Caco-2 (cell line): ENCODE measurements at places on chromosomes 7 and 10.
A peak's percentile ranks its signal among the peaks of the same experiment; 100 is the strongest.

- peak; percentile 49 for DNase-seq
Measured at GRCh38 chr7:80922253-80923049, 3.6 kb upstream of the SEMA3C start.

GRCh38 chr7:65387891-65388290 is 14.2 kb downstream of the ZNF92 start:
- DNase-seq = no peak

- DNase-seq = no peak
Measured at GRCh38 chr10:7787150-7787856, 490 bp downstream of the KIN start.

- no peak for DNase-seq
Measured at GRCh38 chr10:6223981-6224380, 21.2 kb downstream of the PFKFB3 start.

DNA sequence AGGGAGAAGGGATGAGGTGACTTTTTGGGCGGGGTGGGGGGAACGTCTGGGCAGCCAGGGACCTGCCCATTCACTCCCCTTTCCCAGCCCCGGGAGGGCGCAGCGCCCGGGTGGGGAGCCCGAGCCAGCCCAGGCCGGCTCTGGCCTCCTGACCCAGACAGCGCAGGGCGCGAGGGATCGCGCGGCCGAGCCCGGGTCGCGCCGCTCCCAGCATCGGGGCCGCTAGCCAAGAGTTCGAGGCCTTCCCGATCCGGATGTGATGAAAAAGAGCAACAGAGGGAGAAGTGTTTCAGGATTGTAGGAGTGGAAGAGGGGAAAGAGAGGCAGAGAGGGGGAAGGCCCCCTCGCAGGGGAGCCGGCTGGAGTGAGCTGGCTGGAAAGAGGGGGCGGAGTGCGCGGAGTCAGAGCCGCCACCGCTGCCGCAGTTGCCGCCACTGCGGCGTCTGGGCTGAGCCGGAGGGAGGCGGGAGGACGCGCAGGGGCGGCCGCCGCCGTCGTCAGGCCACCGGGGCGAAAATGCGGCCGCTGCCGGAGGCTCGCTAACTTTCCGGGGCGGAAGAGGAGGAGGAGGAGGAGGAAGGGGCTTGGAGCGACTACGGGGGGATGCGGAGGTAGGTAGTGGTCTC is at the start of gene MDFIC:
Gene MDFIC, plus strand, starts transcription at position 69 of the 626 bp plus-strand sequence. CDS start 940 bp downstream, outside the sequence.
- DNase-seq = no peak

DNA sequence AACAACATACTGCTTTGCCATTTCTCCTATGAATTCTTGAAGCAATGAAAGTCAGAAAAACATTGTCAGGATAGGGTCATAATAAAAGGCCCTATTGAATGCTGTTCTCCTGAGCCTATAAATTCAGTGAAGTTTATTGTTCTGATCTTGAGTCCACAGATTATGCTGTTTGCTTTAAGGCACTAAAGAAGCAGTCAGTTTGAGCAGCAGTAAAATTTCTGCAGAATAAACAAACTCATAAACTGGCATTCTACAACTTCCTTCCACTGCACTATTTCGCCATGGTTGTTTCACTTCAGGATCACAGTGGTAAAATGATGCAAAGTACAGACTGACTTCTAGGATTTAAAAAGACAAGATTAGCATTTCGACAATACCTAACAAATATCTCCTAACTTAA is 503.2 kb downstream of the SH2D4B start:
- peak; percentile 13 for DNase-seq

GRCh38 chr7:120165227-120165626 is 107.7 kb upstream of the KCND2 start:
- DNase-seq = no peak

DNA sequence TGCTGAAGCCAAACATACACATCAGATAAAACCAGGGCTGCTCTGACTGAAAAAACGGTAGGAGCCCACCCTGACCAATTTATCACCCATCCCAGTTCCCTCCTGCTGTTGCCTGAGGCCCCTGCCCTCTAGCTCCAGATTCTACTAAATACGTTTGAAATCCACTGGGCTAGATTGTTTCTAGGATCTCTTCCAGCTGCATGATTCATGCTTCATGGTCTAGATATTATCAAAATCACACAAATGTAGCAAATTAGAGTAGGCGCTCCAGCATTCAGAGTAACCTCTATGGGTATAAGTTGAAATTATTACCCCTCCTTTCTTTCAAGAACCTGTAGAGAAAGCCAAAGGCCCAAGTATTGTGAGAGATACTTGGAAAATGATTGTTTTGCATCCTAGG is 151.2 kb upstream of the FAM13C start:
- DNase-seq = no peak

DNA sequence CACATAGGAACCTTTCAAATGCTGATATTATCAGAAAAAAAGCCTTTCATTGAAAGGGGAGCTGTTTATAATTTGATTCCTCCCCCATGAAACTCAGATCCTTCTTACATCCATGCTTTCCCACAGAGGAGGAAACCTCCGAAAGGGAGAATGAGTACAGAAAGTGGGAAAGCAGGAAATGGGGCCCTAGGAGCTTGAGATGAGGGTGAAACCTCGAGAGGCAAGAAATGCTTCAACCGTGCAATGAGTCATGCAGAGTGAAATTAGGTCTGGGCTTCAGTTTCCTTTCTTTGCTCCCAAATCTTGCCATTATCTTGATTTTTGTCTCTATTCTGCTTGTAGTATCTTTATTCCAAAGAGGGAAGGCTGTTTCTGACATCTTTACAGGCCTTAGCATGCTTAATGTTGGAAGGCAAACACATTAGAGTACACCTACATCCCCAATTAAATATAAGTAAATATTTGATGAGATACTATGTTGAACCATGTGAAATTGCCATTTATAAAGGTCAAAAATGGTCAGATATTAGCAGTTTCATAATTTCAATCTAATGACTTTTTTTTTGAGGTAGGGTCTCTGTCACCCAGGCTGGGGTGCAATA is 79.1 kb downstream of the NAMPT start:
- DNase-seq = no peak

GRCh38 chr10:130141460-130141859 is 5.3 kb downstream of the GLRX3 start:
- DNase-seq = no peak

GRCh38 chr10:76302961-76303630 is 871.7 kb downstream of the LRMDA start:
- peak; percentile 79 for DNase-seq

DNA sequence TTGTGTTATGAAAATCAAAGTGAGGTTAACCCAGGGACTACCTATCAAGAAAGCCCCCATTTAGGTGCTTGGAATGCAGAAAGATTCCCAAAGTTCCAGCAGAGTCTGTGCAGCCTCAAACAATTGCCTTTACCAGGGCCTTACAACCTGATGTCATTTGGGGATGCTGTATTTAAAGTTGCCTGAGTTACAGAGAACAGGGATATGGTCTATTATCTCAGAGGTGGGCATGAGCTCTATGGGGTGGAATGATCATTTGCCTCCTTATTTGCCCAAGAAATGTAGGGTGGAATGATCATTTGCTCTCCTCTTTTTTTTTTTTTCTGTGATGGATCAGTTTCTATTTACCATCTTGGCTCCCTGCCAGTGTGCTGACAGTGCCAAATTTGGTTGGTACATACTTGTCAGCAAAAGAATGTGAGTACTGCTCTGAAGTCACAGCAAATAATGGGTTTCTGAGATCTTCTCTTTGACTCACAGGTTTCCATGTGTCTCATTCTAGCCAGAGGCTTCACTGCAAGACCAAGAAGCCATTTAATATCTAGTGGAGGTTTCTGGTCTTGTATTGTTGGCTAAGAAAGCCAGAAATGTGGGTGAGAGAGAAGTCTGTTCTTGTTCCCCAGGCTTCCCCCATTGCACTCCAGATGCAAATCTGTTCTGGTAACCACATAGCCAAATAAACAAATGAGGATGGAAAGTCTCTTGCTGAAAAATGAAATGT is 45.5 kb upstream of the ZNRF2 start:
- no peak for DNase-seq

DNA sequence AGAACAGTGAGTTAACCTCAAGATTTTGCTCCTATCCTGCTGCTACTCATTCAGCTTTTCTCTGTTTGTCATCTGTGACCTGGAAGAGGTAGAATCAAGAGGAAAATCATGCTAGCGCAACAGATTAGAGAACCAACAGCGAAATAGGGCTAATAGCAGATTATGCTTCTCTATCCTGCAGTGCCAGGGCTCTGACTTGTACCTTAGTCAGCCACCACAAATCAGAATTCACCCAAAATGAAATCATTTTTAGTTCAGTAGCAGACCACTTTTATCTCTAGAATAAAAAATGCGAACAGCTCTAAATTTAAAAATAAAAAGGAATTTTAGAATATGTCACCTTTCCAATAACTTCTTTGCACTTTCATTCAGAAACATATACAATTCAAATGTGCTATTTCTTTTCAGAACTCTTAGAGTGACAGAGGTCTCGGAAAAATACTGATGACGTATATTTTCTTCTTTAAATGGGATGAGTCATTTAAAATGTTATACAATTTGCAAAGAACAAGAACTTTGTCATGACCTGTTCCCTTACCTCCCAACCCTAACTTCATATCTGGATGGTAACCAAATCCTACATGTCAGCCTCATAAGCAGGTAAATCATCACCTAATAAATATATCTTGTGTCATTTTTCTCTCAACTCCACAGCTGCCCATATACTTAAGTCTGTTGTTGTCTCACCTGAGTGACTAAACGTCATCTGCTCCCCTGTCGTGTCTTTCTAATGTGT is 896.4 kb downstream of the PCDH15 start:
- DNase-seq = no peak

DNA sequence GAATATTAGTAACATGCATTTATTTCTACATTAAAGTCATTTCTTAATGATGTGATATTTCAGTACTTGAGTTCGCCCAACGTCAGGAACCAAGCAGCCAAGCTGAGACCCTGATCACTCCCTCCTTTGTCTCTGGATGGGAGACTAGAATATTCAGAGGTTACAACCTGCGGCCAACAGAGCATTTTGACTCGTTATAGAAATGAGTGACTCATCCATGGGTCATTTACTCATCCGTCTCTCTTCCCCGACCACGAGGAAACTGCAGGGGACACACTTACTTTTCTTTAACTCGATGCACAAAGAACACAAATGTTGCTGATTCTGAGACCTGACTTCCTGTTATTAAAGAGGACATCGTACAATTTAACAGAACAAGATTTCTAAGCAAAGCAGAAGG is 343.3 kb downstream of the FRMD4A start:
- no peak for DNase-seq

DNA sequence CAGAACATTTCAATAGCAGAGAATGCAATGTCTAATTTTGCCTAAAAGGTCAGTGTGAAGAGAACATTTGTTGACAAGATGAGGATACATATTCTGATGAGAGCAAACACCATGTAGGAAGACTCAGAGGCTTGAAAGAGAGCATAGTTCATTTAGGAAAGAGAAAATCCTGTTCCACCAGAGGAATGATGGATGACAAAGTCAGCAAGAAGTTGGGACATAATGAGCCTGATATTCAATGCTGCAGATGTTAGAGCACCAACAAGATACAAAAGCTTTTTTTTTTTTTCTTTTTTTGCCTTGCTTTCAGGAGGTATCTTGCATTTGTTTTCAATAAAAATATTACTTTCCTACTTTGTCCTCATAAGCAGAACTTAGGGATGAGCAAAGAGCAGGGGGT is 952.0 kb upstream of the C7orf33 start:
- DNase-seq = no peak

GRCh38 chr10:109480836-109481235 is 442.5 kb downstream of the XPNPEP1 start:
- no peak for DNase-seq

- DNase-seq = no peak
Measured at GRCh38 chr10:52668024-52668423, 104.6 kb downstream of the MBL2 start.

GRCh38 chr7:54179321-54180029 is 362.7 kb upstream of the VSTM2A start:
- no peak for DNase-seq

- peak; percentile 50 for DNase-seq
Measured at GRCh38 chr10:100729862-100730724, 15.3 kb upstream of the PAX2 start.

- DNase-seq = no peak
Measured at GRCh38 chr7:68384581-68384980, 1213.7 kb upstream of the AUTS2 start.

GRCh38 chr7:85081846-85082245 is 105.0 kb downstream of the SEMA3D start:
- no peak for DNase-seq

DNA sequence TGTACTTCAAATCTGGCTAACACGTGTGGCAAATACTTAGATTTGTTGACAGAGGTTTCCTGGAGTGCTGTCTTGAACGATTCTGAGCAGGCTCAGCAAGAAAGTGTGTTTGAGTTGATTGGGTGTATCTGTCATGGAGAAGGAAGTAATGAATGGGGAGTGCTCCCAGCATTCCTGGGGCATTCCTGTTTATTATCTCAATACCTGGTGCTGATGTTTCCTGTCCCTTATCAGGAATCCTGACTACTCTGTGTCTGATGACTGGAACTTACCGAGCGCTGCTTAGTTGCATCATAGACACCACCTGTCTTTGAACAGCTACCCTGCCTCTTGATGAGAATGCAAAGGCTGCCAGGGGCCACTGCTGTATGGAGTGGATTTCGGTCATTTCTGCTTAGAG is 41.0 kb upstream of the TMEM248 start:
- peak; percentile 72 for DNase-seq

DNA sequence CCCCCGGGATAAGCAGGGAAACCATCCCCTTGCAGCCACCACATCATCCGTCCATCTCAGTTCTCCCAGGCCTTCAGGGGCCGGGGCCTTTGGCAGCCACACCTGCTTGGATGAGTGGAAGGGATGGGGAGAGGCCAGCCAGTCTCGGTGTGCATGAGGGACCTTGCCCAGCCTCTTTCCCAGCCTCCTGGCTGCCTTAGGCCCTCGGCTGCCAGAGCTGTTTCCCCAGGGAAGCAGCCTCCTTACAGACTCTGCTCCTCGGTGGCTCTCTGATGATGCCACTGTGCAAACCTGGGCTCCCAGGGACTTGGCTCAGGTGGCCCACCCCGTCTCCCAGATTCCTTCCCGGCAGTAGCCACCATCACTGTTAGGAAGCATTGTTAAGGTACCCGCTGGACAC is 14.7 kb downstream of the FGF8 start:
- no peak for DNase-seq

DNA sequence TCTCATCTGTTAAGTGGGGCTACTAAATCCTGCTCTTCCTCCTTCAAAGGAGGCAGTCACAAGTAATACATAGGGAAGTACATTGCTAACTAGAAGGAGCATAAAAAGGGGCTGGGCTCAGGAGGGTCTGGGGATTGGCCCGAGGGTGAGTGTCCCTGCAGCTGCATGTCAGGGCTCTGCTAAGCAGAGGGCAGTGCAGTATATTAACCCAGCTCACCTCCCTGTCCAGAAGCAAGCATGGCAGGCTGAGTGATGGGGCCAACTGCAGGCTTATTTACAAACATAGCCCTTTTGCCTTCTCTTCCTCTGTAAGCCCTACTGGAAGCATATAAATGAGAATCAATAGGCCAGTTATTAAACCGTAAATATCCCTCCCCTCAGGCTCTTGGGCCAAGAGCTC is 143.2 kb upstream of the PCBD1 start:
- DNase-seq = no peak

DNA sequence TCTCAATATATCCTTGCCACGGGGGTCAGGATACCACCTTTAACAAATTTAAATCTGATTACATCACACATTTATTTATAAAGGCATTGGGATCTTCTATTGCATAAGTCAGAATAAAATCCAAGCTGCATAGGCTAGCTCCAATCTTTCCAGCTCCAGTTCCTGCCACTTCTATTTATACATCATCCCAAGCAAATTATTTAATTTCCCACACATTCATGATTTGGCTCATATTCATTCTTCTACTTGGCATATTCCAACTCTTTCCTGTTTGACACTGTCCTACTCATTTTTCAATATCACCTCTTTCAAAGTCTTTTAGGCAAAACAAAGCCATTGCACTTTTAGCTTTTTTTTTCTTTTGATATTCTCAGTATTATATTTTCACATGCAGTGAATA is 579.0 kb upstream of the FZD8 start:
- no peak for DNase-seq
